Stimulated activated CD4-positive, alpha-beta T cell treated with anti-CD3 and anti-CD28 coated beads, Interleukin-1b, Interleukin-23, amount 100 ng/mL, for 24 hours (primary cell): ENCODE measurements at places on chromosomes 11 and 22.

GRCh38 chr11:18729426-18729825 is 3.4 kb upstream of the IGSF22 start:
- no peak for DNase-seq

GRCh38 chr11:104663190-104664140 is 234.8 kb downstream of the CASP12 start:
- DNase-seq: no peak

- DNase-seq: no peak
These were observed 77.3 kb downstream of the YAP1 start for GRCh38 chr11:102187416-102188151.

DNA sequence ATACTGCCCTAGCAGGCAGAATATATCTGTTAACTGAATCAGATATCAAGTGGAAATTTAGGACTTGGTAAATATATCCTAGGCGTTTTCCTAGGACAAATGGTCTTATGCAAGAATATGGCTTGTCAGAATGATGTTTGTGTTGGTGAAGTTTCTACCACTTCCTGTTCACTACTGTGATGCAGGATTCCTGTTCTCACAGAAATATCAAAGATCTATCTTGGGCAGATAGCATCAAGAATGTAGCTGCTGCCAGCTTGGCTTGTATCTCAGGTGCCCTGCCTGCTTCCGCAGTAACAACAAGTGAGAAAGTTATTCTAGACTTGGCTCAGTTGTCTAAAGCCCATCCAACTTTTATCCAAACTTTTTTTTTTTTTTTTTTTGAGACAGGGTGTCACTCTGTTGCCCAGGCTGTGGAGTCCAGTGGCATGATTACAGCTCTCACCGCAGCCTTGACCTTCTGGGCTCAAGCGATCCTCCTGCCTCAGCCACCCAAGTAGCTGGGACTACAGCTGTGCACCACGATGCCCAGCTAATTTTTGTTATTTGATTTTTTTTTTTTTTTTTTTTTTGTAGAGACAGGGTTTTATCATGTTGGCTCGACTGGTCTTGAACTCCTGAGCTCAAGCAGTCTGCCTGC is 61.3 kb downstream of the PPME1 start:
- DNase-seq: no peak

- DNase-seq: no peak
These were observed 225.0 kb upstream of the KIRREL3 start for GRCh38 chr11:127225619-127226018.

DNA sequence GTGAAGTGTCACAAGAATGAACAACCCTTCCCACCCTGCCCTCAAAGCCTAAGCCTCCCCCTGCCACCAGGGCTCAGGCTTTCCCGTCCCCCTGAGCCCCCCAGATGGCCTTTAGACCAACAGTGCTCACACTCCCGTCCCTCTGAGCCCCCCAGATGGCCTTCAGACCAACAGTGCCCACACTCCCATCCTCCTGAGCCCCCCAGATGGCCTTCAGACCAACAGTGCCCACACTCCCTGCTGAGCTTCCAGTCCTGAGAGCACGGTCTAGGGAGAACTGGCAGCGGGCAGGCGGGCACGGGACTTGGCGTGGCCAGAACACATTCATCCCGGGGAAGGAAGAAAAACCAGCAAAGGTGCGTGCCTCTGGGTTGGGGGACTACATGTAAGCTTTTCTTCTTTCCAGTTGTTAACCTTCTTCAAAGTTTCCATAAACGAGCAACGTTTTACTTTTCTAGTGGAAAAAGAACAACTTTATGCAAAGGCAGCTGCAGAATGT is 2.5 kb downstream of the MRGPRG start:
- DNase-seq: no peak

- DNase-seq: no peak
These were observed 1112.0 kb upstream of the CCDC90B start for GRCh38 chr11:84398017-84398626.

GRCh38 chr11:89175796-89176195 is 1.9 kb upstream of the TYR start:
- no peak for DNase-seq
